ENCODE measurements at places on chromosomes 3 and 15. TPM values are rescaled to one million over a fixed set of nuclear protein-coding genes. Genes with fewer than 3 reads are reported as not detected.
A peak's percentile ranks its signal among the peaks of the same experiment; 100 is the strongest.

DNA sequence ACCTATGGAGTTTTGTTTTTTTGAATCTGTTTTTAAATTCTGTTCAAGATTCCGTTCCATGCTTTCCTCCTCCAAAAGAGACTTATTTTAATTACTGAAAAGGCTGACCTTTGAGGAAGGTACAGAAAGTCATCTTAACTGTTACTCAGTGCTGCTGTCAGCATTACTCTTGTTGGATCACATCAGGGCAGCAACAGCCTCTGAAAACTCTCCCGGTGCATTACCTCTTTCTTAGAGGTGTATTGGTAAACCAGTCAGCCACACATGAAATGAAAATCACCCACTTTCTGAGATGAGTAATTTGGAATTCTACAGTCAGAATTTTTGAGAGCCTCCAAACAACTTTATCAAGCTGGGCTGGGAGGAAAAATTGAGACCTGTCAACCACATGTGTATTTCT lies 88.5 kb upstream of the LIMD1 start:
- H3K36me3 ChIP-seq = no peaks in the 10 kb centered on the region
- H3K27me3 ChIP-seq = no peaks in the 10 kb centered on the region
- no peak overlapping the region for H3K27ac ChIP-seq
- H3K4me3 ChIP-seq = no peak overlapping the region
- DNase-seq = no peak

DNA sequence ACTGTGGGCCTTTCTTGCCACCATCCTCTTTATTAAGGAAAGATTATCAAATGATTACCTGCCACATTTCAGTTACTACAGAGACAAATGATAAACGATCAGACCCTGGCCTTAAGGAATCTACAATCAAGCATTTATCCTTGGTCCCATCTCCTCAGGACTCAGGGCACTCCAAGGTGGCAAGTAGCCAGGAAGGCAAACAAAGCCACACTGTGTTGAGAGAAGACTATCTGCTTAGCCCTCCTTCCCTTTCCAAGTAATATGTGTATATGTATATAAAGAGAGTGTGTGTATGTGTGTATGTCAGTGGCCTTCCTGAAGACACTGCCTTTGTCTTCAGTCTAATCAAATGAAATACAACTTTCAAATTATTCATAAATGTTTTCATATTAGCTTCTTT lies 490.1 kb upstream of the ATP11B start:
- H3K4me3 ChIP-seq = no peak overlapping the region
- no peaks in the 10 kb centered on the region for H3K36me3 ChIP-seq
- no peaks in the 10 kb centered on the region for H3K4me1 ChIP-seq
- DNase-seq = no peak

DNA sequence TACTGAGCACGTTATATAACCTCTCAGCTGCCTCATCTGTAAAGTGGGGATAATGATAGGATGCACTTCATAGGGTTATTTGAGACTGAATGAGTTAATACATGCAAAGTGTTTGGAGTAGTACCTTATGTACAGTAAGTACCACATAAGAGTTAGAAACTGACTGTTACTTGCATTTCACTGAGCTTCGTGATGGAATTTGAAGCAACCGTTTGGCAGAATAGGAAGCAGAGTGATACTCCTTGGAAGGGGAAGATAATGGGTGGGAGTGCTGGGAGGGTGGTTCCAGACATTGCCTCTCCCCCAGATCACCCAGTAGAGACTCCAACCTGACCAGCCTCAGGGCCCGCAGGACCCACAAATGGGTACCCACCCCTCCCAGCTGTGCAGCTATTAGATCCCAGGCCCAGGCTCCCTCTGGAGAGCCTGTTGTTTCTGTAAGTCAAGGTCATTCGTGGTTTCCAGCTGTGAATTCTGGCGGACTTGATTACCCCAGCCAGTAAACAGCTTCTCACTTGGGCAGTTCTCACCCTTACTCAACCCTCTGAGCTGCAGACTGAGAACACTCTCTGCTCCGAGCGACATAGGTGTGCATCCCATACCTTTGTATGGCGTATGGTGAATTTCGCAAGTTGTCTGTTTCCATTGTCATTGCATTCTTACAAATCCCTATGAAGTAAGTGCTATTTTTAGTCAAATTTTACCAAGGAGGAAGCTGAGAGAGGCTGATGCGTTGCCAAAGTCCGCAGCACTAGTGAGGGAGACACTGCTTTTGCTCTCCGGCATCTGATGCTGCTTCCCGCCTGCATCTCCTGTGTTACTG lies 11.1 kb downstream of the ALPK3 start:
- H3K4me1 ChIP-seq = no peaks in the 10 kb centered on the region
- H3K36me3 ChIP-seq = no peaks in the 10 kb centered on the region
- H3K4me3 ChIP-seq = no peak overlapping the region
- DNase-seq = no peak
- H3K27me3 ChIP-seq = no peaks in the 10 kb centered on the region

DNA sequence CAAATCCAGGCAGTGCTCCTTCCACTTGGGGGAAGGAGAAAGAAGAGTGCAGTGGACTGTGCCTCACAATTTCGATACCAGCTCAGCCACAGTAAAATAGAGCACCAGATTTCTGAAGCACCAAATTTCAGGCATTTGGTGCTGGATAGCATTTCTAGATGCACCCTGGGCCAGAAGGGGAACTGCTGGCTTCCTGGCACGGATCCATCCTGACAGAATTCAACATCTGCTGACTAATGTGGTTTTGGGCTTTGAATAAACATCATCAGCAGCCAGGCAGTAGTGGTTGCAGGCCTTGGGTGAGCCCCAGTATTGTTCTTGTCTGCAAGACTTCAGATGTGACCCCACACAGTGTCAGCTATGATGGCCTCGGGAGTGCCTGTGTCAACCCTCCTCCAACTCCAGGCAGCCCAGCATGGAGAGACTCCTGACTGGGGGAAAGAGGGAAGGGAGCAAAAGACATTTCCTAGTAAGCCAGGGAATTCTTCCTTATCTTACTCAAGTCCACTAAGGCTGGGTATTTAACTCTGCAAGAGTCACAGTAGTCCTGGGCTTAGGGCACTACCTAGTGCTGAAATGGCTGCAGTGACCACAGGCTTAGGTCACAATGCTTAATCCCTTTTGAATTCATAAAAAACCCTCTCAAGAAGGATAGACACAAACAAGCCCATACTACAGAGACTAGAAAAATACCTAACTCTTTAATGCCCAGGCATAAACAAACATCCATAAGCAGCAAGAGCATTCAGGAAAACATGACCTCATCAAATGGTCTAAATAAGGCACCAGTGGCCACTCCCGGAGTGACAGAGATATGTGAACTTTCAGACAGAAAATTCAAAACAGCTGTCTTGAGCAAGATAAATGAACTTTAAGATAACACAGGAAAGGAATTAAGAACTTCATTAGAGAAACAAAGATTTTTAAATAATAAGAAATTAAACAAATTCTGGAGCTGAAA lies 74.7 kb downstream of the SPATA16 start:
- no peak overlapping the region for H3K27ac ChIP-seq
- H3K36me3 ChIP-seq = no peaks in the 10 kb centered on the region
- no peak for DNase-seq
- H3K27me3 ChIP-seq = no peaks in the 10 kb centered on the region
- H3K4me1 ChIP-seq = no peaks in the 10 kb centered on the region
- no peak overlapping the region for H3K4me3 ChIP-seq

TEX55 gene
- total RNA-seq = 6.6 TPM

LYZL4 gene
- not detected for total RNA-seq

- H3K4me3 ChIP-seq = no peak overlapping the region
- H3K36me3 ChIP-seq = no peaks in the 10 kb centered on the region
- H3K4me1 ChIP-seq = no peaks in the 10 kb centered on the region
- no peak overlapping the region for H3K27ac ChIP-seq
These were observed 8.0 kb downstream of the MUC13 start for GRCh38 chr3:124926426-124927101.

SLC6A11 gene
- total RNA-seq = 3.6 TPM

- H3K27ac ChIP-seq = peak overlapping the region; percentile 23
- H3K27me3 ChIP-seq = no peaks in the 10 kb centered on the region
- no peak for DNase-seq
- H3K4me3 ChIP-seq = no peak overlapping the region
These were observed 118.3 kb downstream of the TIGIT start for GRCh38 chr3:114411811-114412803.

GRCh38 chr3:139477710-139478640 lies 1.7 kb upstream of the RBP2 start:
- no peaks in the 10 kb centered on the region for H3K27me3 ChIP-seq
- H3K36me3 ChIP-seq = no peaks in the 10 kb centered on the region
- no peak for DNase-seq
- no peak overlapping the region for H3K27ac ChIP-seq
- no peak overlapping the region for H3K4me3 ChIP-seq
- no peaks in the 10 kb centered on the region for H3K4me1 ChIP-seq

EIF3J gene
- total RNA-seq = 33.1 TPM

DNA sequence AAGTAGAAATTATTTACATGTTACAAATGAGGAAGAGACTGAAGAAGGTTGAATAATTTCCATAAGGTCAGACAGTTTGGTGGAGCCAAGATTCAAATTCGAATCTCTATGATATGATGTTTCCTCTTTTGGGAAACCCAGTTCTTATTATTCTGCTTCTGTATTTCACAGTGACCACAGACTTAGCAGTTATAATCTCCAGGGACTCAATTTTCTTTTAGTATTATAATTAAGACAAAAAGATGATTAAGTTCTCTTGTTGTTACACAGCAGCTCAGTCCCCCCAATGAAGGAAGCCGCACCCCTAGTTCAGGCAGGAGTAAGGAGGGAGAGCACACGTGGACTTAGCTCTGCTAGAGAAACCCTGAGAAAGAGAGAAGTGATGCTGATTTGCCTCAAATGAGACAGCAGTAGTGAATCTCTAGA lies 130.6 kb downstream of the CCNL1 start:
- no peaks in the 10 kb centered on the region for H3K36me3 ChIP-seq
- no peaks in the 10 kb centered on the region for H3K4me1 ChIP-seq
- H3K27me3 ChIP-seq = no peaks in the 10 kb centered on the region
- H3K27ac ChIP-seq = no peak overlapping the region
- DNase-seq = no peak

GRCh38 chr15:68626739-68627138 lies 47.9 kb downstream of the CORO2B start:
- no peak overlapping the region for H3K4me3 ChIP-seq
- no peaks in the 10 kb centered on the region for H3K4me1 ChIP-seq
- no peak overlapping the region for H3K27ac ChIP-seq
- H3K36me3 ChIP-seq = no peaks in the 10 kb centered on the region

CKMT1B gene
- 18.9 TPM for total RNA-seq

- H3K36me3 ChIP-seq = no peaks in the 10 kb centered on the region
- DNase-seq = no peak
- peak overlapping the region; percentile 39 for H3K27ac ChIP-seq
- H3K4me3 ChIP-seq = no peak overlapping the region
- H3K4me1 ChIP-seq = peaks cover 15% of the 10 kb centered on the region
These were observed 142.3 kb upstream of the TPM1 start for GRCh38 chr15:62900071-62900802.

- DNase-seq = no peak
- H3K27ac ChIP-seq = no peak overlapping the region
- H3K4me3 ChIP-seq = no peak overlapping the region
These were observed 106.0 kb upstream of the FEZF2 start for GRCh38 chr3:62479326-62479725.

DNA sequence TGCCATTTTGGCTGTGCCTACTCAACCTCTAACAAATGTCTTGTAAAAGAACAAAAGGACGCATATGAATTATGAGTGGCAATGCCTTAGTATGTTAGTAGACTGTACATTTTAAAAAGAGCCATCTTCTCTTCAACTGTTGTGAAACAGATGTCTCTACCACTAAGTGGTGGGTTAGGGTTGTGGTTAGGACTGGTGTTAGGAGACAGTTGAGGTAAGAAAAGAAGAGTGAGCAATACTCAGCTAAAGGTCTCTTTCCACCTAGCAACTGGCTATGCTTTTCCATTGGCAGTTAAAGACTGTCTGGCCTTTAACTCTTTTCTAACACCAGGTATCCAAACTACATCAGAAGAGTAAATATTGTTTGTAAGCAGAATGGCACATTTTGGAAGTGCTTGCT lies 221.7 kb upstream of the TBC1D5 start:
- DNase-seq = no peak
- no peaks in the 10 kb centered on the region for H3K4me1 ChIP-seq
- no peak overlapping the region for H3K27ac ChIP-seq
- H3K27me3 ChIP-seq = no peaks in the 10 kb centered on the region

DNA sequence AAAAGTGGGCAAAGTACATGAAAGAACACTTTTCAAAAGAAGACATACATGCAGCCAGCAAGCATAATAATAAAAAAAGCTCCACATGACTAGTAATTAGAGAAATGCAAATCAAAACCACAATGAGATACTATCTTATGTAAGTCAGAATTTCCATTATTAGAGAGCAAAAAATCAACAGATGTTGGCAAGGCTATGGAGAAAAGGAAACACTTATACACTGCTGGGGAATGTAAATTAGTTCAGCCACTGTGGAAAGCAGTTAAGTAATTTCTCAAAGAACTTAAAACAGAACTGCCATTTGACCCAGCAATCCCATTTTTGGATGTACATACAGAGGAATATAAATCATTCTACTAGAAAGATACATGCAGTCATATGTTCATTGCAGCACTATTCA lies 360.7 kb downstream of the NSUN3 start:
- H3K27me3 ChIP-seq = no peaks in the 10 kb centered on the region
- H3K4me3 ChIP-seq = no peak overlapping the region
- DNase-seq = no peak
- no peaks in the 10 kb centered on the region for H3K36me3 ChIP-seq

LYSMD4 gene
- 21.1 TPM for total RNA-seq

KBTBD12 gene
- total RNA-seq = 1.2 TPM

DNA sequence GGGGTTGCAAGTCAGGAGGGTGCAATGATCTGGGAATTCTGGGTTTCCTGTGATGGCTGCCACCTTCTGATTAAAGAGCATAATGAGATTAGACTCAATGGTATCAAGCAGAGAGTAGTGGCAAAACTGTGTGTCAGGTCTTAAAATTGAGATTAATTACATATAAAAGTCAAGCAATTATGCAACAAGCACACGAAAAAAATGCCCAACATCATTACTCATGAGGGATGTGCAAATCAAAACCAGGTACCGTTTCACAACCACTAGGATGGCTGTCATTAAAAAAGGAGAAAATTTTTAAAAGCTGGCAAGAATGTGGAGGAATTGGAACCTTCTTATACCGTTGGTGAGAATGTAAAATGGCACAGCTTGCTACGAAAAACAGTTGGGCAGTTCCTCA lies 205.0 kb downstream of the OSBPL10 start:
- H3K27ac ChIP-seq = no peak overlapping the region
- H3K4me1 ChIP-seq = no peaks in the 10 kb centered on the region
- no peak for DNase-seq
- H3K4me3 ChIP-seq = no peak overlapping the region
- H3K36me3 ChIP-seq = no peaks in the 10 kb centered on the region
- no peaks in the 10 kb centered on the region for H3K27me3 ChIP-seq

FOXL2NB gene
- 0.28 TPM for total RNA-seq

- H3K4me3 ChIP-seq = no peak overlapping the region
- no peaks in the 10 kb centered on the region for H3K36me3 ChIP-seq
- DNase-seq = no peak
- no peaks in the 10 kb centered on the region for H3K4me1 ChIP-seq
- no peaks in the 10 kb centered on the region for H3K27me3 ChIP-seq
These were observed 62.0 kb downstream of the ZNF148 start for GRCh38 chr3:125313060-125313635.

GRCh38 chr3:32340039-32340438 lies 51.6 kb upstream of the CMTM7 start:
- DNase-seq = peak; percentile 48
- no peak overlapping the region for H3K4me3 ChIP-seq
- no peaks in the 10 kb centered on the region for H3K4me1 ChIP-seq
- H3K27ac ChIP-seq = no peak overlapping the region
- no peaks in the 10 kb centered on the region for H3K36me3 ChIP-seq

GRCh38 chr3:45368382-45368781 lies 20.0 kb upstream of the LARS2 start:
- no peak for DNase-seq
- no peaks in the 10 kb centered on the region for H3K36me3 ChIP-seq
- no peaks in the 10 kb centered on the region for H3K27me3 ChIP-seq
- H3K4me1 ChIP-seq = no peaks in the 10 kb centered on the region
- no peak overlapping the region for H3K4me3 ChIP-seq
